ENCODE measurements at places on chromosomes 4 and X. TPM values are rescaled to one million over a fixed set of nuclear protein-coding genes. Genes with fewer than 3 reads are reported as not detected.

DNA sequence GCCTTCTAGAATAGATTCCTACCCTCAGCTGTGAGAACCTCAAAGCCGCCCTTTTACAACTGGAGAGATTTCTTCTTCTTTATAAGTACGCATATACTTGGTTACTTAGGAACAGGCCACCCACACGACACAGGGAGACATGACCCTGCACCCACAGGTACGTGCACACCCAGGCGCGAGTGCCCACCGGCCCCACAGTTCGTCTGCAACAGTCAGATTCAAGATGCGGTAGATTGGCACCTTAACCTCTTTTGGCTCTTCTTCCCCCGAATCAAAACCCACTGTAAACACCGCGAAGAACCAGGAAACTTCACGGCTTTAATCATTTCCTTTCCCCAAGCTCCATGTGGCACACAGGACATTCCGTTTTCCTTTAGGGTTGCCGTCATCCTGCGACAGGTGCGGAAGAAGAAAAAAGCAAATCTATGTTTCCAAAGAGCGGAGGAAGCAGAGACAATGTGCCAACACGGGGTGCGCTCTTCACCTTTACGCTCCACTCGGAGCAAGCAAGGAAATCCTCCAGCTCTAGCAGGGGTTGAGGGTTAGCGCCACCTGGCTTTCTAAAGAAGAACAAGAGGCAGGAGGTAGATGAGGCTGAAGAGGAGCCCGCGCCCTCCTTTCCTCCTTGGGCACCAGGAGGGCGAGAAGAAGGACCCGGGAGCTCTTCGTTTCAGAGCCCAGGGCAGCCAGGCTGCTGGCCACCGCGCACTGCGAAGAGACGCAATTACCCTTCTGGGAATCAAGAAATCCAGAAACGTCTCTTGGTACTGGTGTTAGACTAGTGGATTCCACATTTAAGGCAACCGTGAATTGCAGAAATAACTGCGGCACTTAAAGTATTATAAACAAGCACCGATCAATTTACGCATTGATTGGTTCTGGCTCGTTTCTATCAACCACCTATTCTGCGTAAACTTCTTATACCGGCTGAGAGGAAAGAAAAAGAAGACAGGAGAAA lies 35.7 kb downstream of the HAND2 start:
- H3K4me1 ChIP-seq: peaks cover 3% of the 10 kb centered on the region
- no peak for DNase-seq
- H3K4me3 ChIP-seq: peak overlapping the region; percentile 54

GRCh38 chrX:127708155-127708554 lies 344.0 kb downstream of the ACTRT1 start:
- no peaks in the 10 kb centered on the region for H3K4me1 ChIP-seq
- no peaks in the 10 kb centered on the region for H3K36me3 ChIP-seq
- no peak overlapping the region for H3K4me3 ChIP-seq
- no peak overlapping the region for H3K27ac ChIP-seq
- no peak for DNase-seq

DNA sequence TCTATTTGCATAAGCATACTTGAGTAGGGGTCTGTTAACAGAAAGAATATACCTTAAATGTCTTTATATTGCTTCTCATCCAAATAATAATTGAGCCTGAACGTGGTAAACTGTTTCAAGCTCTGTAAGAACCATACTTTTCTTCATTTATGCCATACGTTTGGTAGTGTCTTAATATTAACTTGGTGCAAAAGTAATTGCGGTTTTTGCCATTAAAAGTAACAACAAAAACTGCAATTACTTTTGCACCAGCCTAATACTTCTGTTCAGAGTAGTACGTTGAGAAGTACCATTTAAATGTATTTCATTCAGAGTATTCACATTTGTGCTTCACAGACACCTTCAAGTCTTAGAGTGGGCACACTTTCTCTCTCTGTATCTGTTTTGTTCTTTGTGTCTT lies 60.5 kb downstream of the DDIT4L start:
- no peaks in the 10 kb centered on the region for H3K4me1 ChIP-seq
- no peak overlapping the region for H3K27ac ChIP-seq
- H3K27me3 ChIP-seq: no peaks in the 10 kb centered on the region
- no peak for DNase-seq

The KLKB1 gene
- total RNA-seq: not detected

- peaks cover 43% of the 10 kb centered on the region for H3K4me1 ChIP-seq
- no peak overlapping the region for H3K4me3 ChIP-seq
- DNase-seq: no peak
- no peak overlapping the region for H3K27ac ChIP-seq
- H3K27me3 ChIP-seq: no peaks in the 10 kb centered on the region
These were observed 7.6 kb downstream of the FAT4 start for GRCh38 chr4:125322366-125322730.

- DNase-seq: no peak
- H3K27me3 ChIP-seq: no peaks in the 10 kb centered on the region
- no peaks in the 10 kb centered on the region for H3K36me3 ChIP-seq
- no peak overlapping the region for H3K27ac ChIP-seq
- H3K4me3 ChIP-seq: no peak overlapping the region
- no peaks in the 10 kb centered on the region for H3K4me1 ChIP-seq
These were observed 203.9 kb upstream of the LEF1 start for GRCh38 chr4:108372681-108373080.

- no peak for DNase-seq
- no peaks in the 10 kb centered on the region for H3K27me3 ChIP-seq
- no peak overlapping the region for H3K4me3 ChIP-seq
- no peaks in the 10 kb centered on the region for H3K36me3 ChIP-seq
- H3K27ac ChIP-seq: no peak overlapping the region
- H3K4me1 ChIP-seq: peaks cover 5% of the 10 kb centered on the region
These were observed 87.0 kb downstream of the FAT4 start for GRCh38 chr4:125401784-125402183.

GRCh38 chr4:157776930-157777528 lies 395.8 kb downstream of the GASK1B start:
- no peak overlapping the region for H3K27ac ChIP-seq

The COL4A5 gene
- total RNA-seq: 31.7 TPM

DNA sequence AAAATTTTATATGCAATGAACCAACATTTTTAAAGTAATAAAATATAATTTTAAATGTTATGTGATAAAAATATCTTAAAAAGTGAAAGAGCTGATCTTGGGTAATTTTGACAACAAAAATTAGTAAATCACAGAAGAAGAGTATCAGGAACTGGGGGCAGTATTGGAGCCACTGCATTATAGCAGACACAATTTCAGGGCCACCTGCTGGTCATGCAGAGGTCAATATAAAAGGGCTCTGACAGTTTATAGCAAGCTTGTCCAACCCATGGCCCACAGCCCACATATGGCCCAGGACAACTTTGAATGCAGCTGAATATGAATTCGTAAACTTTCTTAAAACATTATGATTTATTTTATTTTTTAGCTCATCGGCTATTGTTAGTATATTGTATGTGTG lies 13.0 kb upstream of the LEF1 start:
- no peaks in the 10 kb centered on the region for H3K36me3 ChIP-seq

- no peaks in the 10 kb centered on the region for H3K4me1 ChIP-seq
- no peak for DNase-seq
- no peak overlapping the region for H3K27ac ChIP-seq
- H3K27me3 ChIP-seq: no peaks in the 10 kb centered on the region
- H3K4me3 ChIP-seq: no peak overlapping the region
- H3K36me3 ChIP-seq: no peaks in the 10 kb centered on the region
These were observed 281.0 kb downstream of the LDB2 start for GRCh38 chr4:16617435-16617834.

- H3K4me1 ChIP-seq: no peaks in the 10 kb centered on the region
- H3K4me3 ChIP-seq: no peak overlapping the region
- no peaks in the 10 kb centered on the region for H3K27me3 ChIP-seq
These were observed 30.9 kb upstream of the CCDC110 start for GRCh38 chr4:185502386-185502785.

DNA sequence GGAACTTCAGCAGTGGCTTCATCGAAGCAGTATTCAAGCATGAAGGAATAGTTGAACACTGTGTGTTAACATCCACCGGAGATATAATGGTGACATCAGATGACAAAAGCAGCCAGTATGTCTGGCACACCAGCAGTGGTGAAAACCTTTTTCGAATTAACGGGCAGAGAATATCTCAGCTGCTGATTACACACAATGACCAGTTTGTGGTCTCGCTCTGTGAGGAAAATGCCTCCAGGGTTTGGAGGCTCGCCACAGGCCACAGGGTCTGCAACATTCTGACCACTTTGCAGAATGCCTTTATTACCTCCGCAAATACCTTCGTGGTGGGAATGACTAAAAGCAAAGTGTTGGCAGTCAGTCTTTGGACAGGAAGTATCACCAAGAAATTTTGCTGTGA lies 201.5 kb downstream of the NWD2 start:
- no peaks in the 10 kb centered on the region for H3K27me3 ChIP-seq
- no peaks in the 10 kb centered on the region for H3K36me3 ChIP-seq
- DNase-seq: no peak
- H3K4me3 ChIP-seq: no peak overlapping the region
- no peak overlapping the region for H3K27ac ChIP-seq

All from esophagus squamous epithelium (tissue), 5 donors.